ENCODE measurements at places on chromosomes 5 and 9.

GRCh38 chr9:127608104-127608966, 3.7 kb upstream of the STXBP1 start:
- peaks cover 16% of the 10 kb centered on the region for H3K4me1 ChIP-seq
- H3K27me3 ChIP-seq, result no peaks in the 10 kb centered on the region
- DNase-seq, result peak; percentile 53
- H3K36me3 ChIP-seq, result no peaks in the 10 kb centered on the region
- no peak overlapping the region for H3K4me3 ChIP-seq

DNA sequence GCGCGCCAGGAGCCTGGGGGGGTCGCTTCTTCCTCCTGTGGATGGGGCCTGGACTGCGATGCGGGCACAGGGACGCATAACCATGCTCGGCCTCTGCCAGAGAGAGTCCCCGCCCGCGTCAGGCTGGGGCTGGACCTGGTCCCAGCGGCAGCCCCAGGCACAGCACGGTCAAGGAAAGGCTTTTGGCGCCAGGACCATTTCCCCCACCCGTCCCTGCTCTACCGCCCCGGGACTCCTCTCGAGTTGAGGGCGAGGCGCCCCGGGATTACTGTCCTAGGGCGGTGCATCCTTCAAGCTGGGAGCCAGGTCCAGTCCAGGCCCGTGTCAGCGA, 341 bp downstream of the MXD3 start:
- H3K27ac ChIP-seq, result no peak overlapping the region
- no peaks in the 10 kb centered on the region for H3K27me3 ChIP-seq
- peaks cover 6% of the 10 kb centered on the region for H3K36me3 ChIP-seq

- no peaks in the 10 kb centered on the region for H3K4me1 ChIP-seq
- no peaks in the 10 kb centered on the region for H3K27me3 ChIP-seq
- H3K27ac ChIP-seq, result no peak overlapping the region
- no peaks in the 10 kb centered on the region for H3K36me3 ChIP-seq
Measured at GRCh38 chr5:173532689-173533250, 83.7 kb downstream of the BOD1 start.

DNA sequence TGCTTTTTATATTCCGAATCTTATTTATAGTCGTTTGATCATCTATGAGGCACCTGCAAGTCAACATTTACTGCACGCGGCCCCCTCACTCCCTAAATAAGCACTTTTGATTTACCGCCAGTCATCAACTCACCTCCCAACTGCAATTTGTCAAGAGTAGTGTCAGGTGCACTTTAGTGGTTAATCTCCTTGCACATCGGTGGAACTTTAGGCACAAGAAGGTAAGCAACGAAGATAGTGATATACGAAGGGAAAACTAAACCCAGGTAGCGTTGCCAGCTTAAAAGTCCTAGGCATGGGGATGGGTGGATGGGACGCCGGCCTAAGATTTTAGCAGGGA, 513 bp upstream of the RNF180 start:
- no peaks in the 10 kb centered on the region for H3K36me3 ChIP-seq
- peak overlapping the region; percentile 94 for H3K4me3 ChIP-seq
- H3K27me3 ChIP-seq, result no peaks in the 10 kb centered on the region
- peak overlapping the region; percentile 61 for H3K27ac ChIP-seq
- no peak for DNase-seq
- no peaks in the 10 kb centered on the region for H3K4me1 ChIP-seq

Measured in liver (tissue), 10 donors.